Mucosa of gallbladder (tissue), 1 donor: ENCODE measurements at places on chromosomes 13 and 19. TPM values are rescaled to one million over a fixed set of nuclear protein-coding genes. Genes with fewer than 3 reads are reported as not detected.
A peak's percentile ranks its signal among the peaks of the same experiment; 100 is the strongest.

DNA sequence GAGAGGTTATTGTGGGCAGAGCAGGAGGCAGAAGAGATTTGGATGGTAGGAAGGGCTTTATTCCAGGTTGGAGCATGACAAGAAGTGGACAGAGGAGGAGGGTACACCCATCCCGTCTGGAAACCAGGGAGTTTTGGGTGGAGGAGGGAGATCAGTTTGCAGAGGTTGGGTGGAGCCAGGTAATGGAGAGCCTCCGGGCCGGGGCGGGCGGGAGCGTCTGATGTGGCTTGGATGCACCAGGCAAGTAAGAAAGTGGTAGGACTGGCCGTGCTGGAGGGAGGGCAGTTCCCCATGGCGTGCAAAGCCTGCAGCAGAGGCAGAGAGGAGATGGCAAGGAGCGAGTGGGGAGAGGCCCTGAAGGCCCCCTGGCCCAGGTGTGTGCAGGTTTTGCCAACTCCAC, 10.9 kb downstream of the IGFLR1 start:
- DNase-seq = no peak

DNA sequence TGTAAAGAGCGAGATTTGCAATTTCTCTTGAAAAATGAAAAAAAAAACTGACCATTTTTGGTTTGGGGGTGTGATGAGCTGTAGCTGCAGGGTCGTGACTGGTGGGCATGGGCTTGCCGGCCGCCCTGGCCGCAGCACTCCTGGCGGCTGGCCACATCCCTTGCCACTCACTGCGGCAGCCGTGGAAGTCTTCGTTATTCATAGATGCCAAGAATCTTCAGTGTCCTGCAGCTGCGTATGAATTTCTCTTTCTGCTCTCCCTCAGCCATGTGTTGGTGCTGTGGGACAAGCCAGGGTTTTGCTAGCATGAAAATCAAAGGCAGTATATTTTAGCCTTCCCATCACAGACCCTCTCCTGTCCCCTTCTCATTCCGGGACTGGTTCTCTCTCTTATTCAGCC, 151.7 kb upstream of the TSHZ3 start:
- DNase-seq = no peak

DNA sequence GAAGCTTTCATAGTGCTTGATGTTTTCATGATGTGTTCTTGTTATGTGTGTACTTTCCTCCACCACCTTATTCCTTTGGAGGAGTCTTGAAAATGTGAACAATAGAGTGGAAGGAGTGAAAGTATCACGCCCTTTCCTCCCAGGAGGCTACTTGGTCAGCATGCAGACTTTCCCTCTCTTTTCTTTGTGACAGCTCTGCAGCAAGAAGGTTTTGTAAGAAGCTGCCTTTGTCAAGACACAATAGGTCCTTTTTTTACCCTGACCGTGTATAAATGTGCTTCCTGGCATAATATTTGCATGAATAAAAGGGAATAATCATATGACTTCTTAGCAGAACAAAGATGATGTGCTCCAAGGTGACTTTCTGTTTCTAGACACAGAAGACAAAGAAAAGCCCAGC, 882.6 kb upstream of the SLITRK5 start:
- no peak for DNase-seq

DNA sequence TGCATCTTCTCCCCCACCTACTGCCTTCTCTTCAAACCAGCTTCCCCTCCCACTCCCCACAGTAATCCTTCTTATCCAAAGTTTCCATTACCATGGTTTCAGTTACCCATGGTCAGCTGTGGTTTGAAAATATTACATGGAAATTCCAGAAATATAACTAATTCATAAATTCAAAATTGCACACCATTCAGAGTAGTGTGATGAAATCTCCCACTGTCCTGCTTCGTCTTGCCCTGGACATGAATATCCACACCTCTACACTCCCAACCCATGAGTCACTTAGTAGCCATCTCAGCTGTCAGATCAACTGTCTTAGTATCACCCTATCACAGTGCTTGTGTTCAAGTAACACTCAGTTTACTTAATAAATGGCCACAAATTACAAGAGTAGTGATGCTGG, 3.8 kb upstream of the KCTD12 start:
- DNase-seq = no peak

DNA sequence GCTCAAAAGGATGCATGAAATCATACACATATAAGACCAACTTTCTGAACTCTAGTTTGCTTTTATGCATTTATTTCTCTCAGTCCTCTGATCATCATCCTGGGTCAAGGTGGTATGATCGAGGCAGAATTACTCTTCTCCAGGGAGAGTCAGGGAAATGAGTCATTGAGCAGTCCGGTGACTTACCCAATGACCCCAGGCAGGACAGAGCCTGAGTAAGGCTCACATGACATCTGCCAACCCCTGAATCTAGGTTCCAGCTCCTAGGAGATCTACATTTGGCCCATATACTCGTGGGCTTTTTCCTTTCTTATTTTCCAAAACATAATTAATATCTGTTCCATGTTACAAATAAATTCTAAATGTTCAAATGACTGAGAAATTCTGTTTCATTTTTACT, 502.3 kb downstream of the FOXO1 start:
- DNase-seq = no peak

DNA sequence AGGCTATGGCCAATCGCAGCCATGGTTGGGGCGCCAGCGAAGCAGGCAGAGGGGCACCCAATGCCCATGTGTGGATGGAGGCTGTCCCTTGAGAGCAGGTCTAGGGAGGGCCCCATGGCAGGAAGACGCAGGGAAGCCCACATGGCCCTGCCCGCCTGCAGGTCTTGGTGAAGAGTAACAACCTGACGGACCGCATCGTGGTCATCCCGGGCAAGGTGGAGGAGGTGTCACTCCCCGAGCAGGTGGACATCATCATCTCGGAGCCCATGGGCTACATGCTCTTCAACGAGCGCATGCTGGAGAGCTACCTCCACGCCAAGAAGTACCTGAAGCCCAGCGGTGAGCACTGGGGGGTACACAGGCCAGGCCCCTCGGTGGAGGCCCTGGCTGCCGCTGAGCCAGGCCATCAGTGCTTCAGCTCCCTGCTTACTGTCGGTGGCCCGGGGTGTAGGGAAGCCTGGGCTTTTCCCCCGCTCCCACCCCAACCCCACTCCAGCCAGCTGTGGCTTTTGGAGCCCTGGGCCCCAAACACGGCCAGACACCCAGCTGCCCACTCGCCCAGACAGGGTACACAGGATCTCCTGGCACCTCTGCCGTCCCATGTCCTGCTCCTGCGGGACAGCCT, 14.6 kb downstream of the YIPF2 start:
- DNase-seq = no peak

- DNase-seq = no peak
These were observed 25.0 kb upstream of the SMAD9 start for GRCh38 chr13:36945078-36945477.

- no peak for DNase-seq
These were observed 366.2 kb upstream of the TSHZ3 start for GRCh38 chr19:31715249-31715945.

DNA sequence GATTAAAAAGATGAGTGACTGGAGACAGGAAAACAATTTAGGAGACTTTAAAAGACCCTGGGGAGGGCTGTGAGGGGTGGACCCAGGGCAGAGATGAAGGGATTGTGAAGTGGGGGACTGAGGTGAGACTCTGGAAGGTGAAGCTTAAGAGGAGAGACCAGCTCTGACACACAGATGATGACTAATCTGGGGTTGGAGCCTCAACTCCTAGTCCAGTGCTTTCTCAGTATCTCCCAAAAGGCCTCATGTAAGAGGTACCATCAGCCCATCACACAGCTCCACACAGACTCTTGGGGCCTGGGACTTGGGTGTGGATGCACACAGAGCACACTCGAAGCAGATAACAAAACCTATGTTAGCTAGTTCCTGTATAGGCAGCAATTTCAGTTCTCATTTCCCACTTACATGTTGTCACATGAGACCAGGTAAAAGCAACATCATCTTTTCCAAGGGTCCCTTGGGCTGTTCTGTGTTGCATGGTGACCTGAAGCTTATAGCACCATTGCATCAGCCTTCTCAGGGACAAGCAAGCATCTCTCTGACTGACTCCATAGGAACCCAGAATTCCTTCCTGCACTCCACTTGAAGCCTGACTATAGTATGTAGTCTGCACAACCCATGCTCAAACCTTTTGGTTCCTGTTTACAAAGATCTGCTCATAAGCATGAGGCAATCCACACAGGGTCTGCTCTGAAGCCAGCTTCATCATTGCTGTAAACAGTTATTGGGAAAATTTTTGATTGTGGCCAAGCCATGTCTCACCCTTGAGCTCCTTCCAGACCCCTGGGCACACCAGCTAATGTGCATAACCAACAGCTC, 88.6 kb upstream of the MYCBP2 start:
- DNase-seq = no peak

- DNase-seq = no peak
These were observed 26.2 kb upstream of the ATP8A2 start for GRCh38 chr13:25345576-25345975.

DNA sequence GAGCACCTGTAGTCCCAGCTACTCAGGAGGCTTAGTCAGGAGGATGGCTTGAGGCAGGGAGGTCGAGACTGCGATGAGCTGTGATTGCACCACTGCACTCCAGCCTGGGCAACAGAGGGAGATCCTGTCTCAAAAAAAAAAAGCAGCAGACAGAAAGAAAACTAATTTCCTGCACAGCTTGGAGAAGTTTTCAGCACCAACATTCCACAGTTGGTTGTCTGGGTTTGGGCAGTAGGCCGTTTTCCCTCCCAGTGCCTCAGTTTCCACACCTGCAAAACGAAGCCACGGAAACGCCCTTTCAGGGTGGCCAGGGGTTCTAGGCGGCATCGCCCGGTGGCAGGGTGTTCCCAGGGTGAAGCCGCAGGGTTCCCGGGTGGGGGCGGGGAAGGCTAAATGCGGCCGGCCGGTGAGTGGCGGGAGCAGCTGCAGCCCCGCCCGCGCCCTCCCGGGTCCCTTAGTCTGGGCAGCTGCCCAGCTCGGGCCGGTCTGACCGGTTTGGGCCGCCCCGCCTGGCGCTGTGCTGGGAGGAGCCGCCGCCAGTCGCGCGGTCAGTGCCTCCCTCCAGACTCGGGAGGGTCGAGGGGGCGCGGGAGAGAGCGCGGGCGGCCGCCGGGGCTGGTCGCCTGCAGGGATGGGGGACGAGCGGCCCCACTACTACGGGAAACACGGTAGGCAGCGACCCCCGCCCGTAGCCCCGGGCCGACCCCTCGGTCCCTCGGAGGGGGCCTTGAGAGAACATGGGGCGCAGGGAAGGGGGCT, at the start of gene SLC44A2:
SLC44A2 (plus strand) TSS at position 551 of the 759 bp plus-strand sequence; CDS start at position 632, 81 bp downstream.
- DNase-seq = peak; percentile 88

DNA sequence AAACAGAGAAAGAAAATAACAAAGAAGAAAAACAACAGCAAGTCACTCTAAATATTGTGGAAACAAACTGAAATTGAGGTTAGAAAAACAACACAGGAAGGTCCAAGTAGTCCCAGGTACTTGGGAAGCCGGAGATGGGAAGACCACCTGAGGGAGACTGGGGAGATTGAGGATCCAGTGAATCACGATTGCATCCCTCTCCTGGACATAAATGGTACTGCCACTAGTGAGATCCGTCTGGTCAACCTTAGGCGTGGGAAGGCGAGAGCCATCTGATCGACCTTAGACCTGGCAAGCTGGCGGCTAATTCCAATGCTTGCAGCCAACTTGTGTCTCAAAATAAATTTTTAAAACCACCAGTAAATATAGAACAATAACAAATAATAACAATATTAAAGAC, 81.9 kb downstream of the ZNF726 start:
- DNase-seq = no peak

The LGALS14 gene
- not detected for total RNA-seq

The SLC39A3 gene
- total RNA-seq = 33.8 TPM

The IGFL3 gene
- not detected for total RNA-seq
